ENCODE measurements at places on chromosomes 3 and 15. TPM values are rescaled to one million over a fixed set of nuclear protein-coding genes. Genes with fewer than 3 reads are reported as not detected.

The ERICH6 gene
- total RNA-seq: 0.18 TPM

The MEGF11 gene
- not detected for total RNA-seq

- no peak for DNase-seq
Observed at GRCh38 chr15:77667338-77668234, 34.9 kb upstream of the LINGO1 start.

The ROBO1 gene
- 33.1 TPM for total RNA-seq

GRCh38 chr3:148008591-148008990 lies 599.4 kb downstream of the ZIC1 start:
- no peak for DNase-seq

DNA sequence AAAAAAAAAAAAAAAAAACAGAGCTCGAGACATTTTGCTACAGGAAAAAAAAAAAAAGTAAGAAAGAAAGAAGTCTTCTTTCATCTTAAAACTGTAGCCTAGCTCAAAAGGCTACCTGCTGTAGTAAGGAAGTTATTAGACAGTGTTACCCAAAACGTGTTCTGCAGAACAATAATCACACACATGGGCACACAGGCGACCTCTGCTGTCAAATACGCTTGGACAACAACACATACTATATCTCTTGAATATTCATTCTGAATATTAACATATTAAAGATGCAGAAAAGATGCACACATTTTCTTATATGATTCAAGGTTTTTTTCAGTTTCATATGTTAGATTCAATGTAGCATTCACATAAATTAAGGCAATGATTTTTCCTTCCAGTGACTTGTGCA lies 215.8 kb downstream of the ROBO1 start:
- DNase-seq: no peak

The KBTBD13 gene
- total RNA-seq: 1.5 TPM

DNA sequence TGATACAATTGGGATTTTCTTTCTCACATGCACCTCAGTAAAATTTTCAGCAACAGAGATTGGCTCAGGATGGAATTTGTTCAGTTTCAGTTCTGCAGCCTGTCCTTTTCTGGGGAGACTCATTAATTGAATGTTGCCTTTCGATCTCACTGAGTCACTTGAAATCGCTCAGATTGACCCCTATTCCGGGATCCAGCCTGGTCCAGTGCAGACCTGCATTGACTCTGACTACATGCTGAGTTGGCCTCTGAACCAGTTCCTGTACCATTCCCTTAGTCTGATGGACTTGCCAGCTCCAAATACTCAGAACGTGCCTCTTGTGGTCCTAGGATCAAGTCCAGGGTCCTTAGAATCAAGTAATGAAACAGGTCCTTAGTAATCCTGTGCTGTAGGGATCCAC lies 9.4 kb downstream of the IGF1R start:
- DNase-seq: no peak

DNA sequence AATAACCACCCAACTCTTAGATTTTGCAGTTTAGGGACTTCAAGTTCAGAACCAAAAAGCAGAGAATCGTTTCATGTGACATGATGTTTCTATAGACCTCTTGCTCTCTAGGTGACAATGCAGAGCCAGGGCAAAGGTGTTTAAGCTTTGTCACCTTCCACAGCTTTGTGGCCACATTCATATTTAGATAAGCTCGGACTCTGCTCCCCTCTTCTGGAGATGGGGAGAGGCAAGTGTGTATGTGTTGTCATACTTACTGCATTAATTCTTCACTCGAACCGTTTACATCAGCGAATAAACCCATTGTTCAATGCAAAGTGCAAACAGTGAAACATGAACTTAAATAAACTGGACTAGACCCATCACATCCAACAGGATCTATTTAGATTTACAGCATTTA lies 33.2 kb downstream of the ST3GAL6 start:
- DNase-seq: no peak

GRCh38 chr15:60121845-60122244 lies 117.7 kb downstream of the FOXB1 start:
- no peak for DNase-seq

DNA sequence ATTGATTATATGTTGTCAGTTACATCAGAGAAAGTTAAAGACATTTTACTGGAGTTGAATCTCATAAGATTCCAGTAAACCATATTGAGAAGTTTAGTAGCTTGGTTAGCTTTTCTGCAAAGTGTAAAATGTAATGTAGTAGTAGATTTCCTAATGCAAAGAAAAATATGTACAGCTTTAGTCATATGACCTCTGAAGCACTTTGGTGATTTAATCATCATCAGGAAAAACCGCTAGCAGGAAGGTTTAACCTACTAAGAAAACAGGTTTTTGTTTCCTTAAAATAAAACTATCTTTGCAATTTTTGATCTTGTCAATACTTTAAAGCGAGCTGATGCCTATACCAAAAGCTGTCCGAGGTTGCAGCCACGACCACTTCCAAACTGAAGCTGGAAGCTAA lies 364.6 kb upstream of the ZNF385D start:
- no peak for DNase-seq

- no peak for DNase-seq
Observed at GRCh38 chr3:120726791-120727190, 15.5 kb downstream of the RABL3 start.

GRCh38 chr3:129418041-129418973 lies 10.1 kb downstream of the EFCAB12 start:
- no peak for DNase-seq

The PLSCR5 gene
- not detected for total RNA-seq

GRCh38 chr3:3194861-3195260 lies 15.4 kb upstream of the CRBN start:
- no peak for DNase-seq

DNA sequence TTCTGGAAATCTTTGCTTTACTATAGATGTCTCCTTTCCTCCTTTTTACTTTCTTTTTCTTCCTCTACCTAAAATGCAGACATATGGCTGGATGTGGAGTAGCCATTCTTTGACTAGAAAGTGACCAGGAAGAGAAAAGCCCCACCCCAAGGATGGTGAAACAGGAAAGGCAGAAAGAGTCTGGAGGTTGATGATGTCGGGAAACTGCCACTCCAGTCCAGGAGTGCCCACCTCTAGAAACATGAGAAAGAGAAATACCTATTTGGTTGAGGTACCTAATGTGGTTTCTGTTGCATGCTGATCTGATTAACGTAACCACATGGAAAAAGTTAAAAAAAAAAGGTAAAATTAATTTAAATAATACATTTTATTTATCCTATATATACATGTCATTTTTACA lies 55.2 kb upstream of the SSR3 start:
- DNase-seq: no peak

DNA sequence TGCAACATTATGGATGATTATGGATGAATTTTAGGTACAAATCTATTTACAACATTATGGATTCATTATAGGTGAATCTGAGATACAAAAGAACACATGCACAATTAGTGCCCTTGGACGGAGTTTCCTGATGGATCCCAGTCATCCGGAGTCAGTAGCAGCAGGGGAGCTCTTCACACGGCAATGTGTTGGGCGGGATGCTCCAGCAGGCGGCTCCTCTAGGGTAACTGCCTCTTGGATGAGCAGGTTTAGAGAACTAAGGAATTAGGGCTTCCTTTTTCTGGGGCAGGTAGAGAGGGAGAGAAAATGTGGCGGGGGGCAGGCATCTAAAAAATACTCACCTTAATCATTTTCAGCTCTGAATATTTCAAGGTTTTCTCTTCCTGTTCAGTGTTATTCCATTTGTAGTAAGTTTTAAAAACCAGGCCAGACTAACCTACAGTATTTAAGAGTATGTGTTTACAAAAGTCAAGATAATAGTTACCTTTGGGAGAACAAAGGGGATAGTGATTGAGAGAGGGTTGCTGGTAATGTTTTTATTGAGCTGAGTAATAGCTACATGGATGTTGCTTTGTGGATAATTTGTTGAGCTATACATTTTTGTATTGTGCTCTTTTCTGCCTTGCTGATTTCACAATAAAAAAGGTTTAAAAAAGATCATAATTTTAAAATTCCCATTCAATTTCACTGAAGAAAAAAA lies 27.4 kb upstream of the GOLM2 start:
- DNase-seq: no peak

GRCh38 chr15:40439960-40440742 lies 602 bp upstream of the BAHD1 start:
- DNase-seq: no peak

DNA sequence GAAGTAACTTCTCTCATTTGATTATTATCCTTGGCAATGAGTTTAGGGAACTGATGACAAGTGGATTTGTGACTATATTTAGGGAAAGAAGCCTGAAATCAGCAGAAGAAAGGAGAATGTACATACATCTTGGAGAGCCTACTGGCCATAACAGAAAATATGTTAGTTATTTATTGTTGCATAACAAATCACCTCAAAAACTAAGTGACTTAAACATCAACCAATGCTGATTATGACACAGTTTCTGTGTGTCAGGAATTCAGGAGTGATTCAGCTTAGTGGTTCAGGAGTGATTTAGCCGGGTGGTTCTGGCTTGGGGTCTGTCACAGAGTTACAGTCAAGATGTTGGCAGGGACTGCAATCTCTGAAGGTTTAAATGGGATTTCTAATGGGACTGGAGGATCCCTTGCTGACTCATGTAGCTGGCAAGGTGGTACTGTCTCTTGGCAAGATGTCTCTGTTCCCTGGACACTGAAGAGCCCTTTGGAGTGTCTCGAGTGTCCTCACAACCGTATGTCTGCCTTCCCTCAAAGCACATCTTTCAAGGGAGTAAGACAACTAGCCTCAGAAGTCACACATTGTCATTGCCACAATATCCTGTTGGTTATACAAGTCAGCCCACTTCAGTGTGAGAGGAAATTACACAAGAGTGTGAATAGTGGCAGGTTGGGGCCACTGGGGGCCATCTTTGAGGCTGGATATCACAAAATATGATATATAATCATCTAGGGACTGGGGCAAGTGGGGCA lies 248.9 kb downstream of the SV2B start:
- no peak for DNase-seq

The PLSCR2 gene
- total RNA-seq: 1.4 TPM

The CSPG4 gene
- total RNA-seq: 86.8 TPM

Data from aorta (tissue), 5 donors.